CD8-positive, alpha-beta memory T cell (primary cell): ENCODE measurements at places on chromosomes 6 and 20.

DNA sequence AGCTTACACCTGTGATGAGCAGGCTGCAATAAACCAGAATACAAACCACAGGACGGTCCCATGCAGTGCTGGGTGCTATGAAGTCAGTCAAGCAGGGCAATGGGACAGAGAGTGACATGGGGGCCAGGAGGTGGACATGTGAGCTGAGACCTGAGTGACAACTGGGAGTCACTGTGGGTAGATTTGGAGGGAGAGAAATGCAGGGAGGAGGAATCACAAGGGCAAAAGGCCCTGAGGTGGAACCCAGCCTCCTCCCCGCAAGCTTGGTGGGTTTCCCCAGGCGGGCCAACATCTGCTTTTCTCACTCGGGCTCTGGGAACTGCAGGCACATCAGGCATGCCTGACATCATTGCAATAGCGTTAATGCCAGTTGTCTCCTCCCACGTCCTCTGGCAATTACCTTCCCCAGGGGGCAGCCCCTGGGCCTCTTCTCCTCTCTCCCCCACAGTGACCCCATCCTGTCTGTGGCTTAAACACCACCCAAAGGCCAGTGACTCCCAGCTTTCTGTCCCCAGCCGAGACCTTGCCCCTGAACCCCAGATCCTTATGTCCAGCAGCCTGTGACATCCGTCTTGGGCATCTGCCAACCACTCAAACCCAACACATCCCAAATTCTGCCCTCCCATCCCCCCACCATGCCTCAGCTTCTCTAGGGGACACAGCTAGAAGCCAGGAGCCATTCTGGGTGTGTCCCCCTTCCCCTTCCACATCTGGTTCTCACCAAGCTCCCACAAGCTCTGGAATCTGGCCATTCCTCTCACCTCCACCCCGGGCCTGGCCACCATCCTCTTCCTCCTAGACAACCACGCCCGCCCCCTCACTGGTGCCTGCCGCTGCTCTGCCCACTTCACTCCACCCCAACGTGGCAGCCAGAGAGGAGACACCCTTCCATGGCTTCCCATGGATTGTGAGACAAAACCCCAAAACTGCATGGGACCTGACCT is 28.2 kb downstream of the PDRG1 start:
- DNase-seq: no peak

- DNase-seq: no peak
Observed at GRCh38 chr6:163897030-163897429, 482.5 kb downstream of the QKI start.

DNA sequence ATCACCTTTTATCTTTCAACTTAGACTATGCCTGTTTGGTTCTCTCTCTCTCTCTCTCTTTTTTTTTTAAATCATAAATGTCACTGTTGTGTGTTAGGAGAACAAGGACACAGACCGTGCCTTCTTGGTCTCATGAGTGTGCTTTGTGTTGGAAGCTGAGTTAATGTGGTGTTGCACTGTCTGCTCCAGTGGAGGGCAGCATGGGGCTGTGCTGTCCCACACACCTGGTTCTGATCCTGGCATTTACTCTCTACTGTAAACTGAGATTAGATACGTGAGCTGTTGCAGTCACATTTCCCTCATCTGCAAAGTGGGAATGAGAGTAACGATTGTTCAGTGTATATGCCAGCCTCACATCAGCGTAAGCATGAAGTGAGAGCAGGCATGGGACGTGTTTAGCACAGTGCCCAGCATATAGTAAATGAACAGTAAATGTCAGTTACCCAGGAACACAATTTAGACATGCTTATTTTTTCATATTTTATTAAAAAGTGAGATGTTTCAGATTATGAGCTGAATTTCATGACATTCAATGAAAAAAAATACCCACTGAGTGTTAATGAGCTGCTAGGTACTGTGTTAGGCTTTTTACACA is 161.1 kb downstream of the FARS2 start:
- no peak for DNase-seq

GRCh38 chr20:31827059-31827458 is 7.9 kb downstream of the MYLK2 start:
- no peak for DNase-seq

GRCh38 chr20:46627234-46627633 is 24.0 kb downstream of the SLC13A3 start:
- DNase-seq: no peak

DNA sequence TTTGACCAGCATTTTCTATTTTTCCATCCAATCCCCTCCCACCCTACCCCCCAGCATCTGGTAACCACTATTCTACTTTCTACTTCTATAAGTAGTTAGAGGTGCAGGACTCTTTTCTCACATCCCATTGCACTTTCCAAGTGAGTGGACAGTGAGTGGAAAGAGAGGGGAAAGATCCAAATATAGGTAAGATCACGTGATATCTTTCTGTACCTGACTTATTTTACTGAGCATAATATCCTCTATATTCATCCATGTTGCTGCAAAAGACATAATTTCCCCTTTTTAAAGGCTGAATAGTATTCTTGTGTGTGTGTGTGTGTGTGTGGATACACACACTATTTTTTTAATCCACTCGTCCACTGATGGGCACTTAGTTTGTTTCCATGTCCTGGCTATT is 18.1 kb downstream of the RBM24 start:
- DNase-seq: no peak

- no peak for DNase-seq
Observed at GRCh38 chr6:105819745-105820144, 266.4 kb upstream of the PRDM1 start.

- no peak for DNase-seq
Observed at GRCh38 chr6:78598966-78599365, 268.4 kb upstream of the IRAK1BP1 start.

GRCh38 chr6:10411971-10412460 is 2.9 kb downstream of the TFAP2A start:
- DNase-seq: peak; percentile 18

DNA sequence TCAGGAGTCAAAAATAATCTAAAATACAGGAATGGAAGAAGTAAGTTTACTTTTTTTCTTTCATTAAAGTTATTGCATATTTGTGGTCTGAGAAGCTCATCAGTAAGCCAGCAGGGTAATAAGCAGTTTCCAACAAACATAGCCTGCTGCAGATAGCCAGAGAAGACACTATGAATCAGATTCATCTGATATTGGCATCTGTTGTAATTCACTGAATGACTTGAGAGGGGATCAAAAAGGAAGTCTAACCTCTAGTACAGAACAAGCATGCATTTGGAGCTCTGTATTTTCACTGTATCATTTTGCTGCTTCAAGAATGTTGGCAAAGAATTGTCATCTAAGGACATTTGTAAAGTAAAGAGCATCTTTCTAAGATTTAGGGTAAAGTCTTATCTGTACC is 53.8 kb upstream of the UFL1 start:
- DNase-seq: no peak

DNA sequence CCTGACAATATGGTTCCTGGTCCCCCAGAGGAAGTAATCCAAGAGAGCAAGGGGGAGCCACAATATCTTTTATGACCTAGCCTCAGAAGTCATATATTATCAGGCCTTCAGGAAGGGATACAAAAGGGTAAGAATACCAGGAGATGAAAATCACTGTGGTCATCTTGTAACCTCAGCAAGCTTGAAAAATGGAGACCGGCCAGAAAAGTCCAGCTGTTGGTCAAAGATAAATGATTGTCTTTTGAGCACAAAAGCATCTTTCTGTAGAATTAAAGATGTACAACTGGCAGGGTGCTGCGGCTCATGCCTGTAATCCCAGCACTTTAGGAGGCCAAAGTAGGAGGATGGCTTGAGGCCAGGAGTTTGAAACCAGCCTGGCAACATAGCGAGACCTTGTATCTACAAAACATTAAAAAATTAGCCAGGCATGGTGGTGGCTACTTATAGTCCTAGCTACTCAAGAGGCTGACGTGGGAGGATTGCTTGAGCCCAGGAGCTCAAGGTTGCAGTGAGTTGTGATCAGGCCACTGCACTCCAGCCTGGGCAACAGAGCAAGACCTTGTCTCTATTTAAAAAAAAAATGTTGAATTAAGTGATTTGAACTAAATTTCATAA is 118.0 kb upstream of the MARCKS start:
- DNase-seq: no peak
